T-cell (primary cell): ENCODE measurements at places on chromosomes 3 and 15.

GRCh38 chr3:140334132-140334929, 343.5 kb upstream of the TRIM42 start:
- no peak for DNase-seq

- DNase-seq, result no peak
These were observed 752.0 kb upstream of the GRM7 start for GRCh38 chr3:6108957-6109356.

- DNase-seq, result no peak
These were observed 43.0 kb downstream of the NSMCE3 start for GRCh38 chr15:29226436-29227208.

DNA sequence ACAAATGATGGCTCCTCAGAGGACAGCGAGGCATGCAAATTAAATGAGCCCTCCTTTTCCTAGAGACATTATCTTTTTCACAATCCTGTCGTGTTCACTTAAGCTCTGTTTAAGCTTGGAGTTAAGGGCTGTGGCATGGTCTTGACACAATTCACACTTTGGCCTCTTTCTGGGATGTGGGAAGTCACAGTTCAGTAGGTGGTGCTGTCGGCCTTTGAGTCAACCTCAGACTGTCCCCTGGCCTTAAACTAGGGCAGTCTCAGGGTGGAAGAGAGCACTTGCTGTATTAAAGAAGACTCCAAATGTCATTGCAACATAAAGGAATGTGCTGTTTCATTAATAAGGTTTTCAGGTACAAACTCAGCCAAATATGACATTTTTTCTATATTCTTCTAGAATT, 351.0 kb downstream of the MCTP2 start:
- DNase-seq, result peak; percentile 7

GRCh38 chr3:46935168-46935858, 41.2 kb downstream of the CCDC12 start:
- DNase-seq, result no peak

DNA sequence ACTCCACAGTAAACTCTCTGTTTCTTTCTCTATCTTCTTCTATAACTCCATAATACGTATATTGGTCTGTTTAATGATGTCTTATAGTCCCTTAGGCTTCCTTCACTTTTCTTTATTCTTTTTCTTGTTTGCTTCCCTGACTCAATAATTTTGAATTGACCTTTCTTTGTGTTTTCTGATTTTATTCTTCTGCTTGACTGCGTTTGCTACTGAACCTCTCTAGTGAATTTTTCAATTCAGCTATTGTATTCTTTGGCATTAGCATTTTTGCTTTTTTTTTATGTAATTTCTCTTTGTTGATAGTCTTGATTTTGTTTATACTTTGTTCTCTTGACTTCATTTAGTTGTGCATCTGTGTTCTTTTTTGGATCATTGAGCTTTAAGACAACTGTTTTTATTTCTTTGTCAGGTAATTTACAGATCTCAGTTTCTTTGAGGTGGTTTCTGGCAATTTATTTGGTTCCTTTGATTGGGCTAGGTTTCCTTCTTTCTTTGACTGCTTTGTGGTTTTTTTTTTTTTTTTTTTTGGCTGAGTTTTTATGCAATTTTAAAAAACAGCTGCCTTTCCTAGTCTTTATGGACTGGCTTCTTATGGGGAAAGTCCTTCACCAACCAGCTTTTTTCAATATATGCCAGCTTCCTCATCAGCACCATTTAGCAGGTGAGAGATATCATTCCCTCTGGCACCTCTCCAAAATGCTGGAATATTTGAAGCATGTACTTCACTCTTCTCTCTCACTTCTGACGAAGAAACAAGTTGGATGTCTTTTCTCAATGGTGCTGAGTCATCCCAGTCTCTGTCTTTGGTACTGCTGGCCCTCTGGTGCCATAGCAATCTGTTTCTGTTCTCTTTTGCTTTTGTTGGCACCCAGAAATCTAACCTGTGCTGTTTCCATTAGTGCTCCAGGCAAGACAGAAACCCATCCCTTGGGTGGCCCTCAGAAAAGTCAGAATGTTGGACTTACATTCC, 17.6 kb downstream of the RSRC1 start:
- no peak for DNase-seq

DNA sequence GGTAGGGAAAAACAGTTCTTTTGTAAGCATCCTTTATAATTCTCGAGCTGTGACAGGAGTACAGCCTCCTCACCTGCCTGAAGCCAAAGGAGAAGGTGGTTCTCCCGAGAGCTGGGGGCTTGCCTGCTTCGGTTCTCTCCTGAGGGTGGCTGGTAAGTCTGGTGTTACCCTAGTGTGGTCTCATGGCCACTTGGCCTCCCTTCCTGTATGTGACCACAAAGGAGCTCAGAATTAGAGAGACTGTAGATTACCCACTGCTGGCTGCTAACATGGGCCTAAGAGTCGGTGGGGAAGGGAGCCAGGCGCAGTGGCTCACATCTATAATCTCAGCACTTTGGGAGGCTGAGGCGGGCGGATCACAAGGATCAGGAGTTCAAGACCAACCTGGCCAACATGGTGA, 12.6 kb downstream of the PDHB start:
- no peak for DNase-seq

- no peak for DNase-seq
These were observed 13.1 kb downstream of the BSN start for GRCh38 chr3:49567406-49567805.

DNA sequence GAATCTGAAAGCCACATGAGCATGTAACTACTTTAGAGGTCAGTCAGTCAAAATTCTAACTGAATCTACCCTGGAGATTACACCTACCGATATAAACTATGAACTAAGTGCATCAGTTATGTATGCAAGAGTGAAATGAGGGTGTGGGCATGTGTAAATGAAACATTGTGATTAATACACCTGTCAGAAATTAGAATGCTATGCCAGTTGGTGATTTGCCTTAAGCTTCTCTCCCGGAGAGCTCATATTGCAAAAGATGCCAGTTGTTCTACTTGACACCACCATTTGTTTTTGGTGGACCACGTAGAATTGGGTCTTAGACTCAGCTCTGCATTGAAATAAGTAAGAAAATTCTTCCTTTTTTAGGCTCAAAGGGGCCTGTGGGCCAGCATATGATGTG, 91.0 kb upstream of the KBTBD8 start:
- DNase-seq, result no peak

- peak; percentile 36 for DNase-seq
These were observed 12.7 kb downstream of the LYSMD4 start for GRCh38 chr15:99720533-99720932.

DNA sequence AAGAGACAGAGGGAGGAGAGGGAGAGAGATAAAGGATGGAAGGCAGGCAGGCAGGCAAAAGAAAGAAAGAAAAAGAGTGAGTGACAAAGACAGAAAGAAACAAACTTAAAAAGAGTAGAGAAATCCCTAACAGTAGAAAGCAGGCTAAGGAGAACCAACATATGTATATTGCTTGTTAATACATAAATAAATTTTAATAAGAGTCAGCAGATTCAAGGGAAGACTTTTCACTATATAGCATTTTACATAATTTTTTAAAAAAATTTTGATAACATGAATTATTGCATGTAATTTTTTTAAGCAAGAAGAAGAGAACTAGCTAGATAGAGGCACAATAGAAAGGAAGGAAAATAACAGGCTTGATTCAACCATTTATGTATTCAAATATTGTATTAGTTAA, 291.6 kb downstream of the KCNH8 start:
- DNase-seq, result no peak

- DNase-seq, result no peak
These were observed 40.0 kb upstream of the MCF2L2 start for GRCh38 chr3:183468424-183468823.

DNA sequence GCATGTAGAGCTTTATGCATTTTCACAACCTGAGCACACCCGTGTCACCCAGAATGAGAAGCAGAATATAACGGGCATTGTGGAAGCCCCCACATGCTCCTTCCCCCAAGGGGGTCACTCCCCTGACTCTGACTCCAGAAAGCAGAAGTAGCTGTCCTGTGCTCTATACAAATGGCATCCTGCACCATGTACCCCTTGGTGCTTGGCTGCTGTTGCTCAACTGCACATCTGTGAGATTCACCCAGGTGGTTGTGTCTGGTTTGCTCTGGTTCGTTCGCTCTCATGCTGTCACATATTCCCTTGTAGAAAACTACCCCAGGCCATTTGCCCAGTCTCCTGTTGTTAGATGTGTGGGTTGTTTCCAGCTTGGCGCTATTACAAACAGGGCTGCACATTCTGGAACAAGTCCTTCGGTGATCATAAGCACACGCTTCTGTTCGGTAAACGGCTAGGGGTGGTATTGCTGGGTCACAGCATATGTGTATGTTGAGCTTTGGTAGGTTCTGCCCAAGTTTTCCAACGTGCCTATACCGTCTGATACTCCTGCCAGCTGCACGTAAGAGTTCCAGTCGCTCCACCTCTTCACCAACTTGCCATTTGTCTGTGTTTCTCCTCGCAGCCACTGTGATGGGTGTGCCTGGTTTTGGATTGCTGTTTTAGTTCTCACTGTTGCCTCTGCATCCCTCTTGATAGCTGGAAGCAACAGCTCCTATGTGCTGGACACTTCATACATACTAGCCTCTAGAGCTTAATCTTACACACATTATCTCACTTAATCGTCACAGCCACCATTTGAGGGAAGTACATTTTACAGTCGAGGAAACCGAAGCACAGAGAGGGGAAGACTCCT, 65.4 kb upstream of the SLC6A6 start:
- DNase-seq, result no peak
